ENCODE measurements at places on chromosomes 11 and 22. TPM values are rescaled to one million over a fixed set of nuclear protein-coding genes. Genes with fewer than 3 reads are reported as not detected.

Gene SYT12
- not detected for total RNA-seq

Gene CDC45
- 65.7 TPM for total RNA-seq

DNA sequence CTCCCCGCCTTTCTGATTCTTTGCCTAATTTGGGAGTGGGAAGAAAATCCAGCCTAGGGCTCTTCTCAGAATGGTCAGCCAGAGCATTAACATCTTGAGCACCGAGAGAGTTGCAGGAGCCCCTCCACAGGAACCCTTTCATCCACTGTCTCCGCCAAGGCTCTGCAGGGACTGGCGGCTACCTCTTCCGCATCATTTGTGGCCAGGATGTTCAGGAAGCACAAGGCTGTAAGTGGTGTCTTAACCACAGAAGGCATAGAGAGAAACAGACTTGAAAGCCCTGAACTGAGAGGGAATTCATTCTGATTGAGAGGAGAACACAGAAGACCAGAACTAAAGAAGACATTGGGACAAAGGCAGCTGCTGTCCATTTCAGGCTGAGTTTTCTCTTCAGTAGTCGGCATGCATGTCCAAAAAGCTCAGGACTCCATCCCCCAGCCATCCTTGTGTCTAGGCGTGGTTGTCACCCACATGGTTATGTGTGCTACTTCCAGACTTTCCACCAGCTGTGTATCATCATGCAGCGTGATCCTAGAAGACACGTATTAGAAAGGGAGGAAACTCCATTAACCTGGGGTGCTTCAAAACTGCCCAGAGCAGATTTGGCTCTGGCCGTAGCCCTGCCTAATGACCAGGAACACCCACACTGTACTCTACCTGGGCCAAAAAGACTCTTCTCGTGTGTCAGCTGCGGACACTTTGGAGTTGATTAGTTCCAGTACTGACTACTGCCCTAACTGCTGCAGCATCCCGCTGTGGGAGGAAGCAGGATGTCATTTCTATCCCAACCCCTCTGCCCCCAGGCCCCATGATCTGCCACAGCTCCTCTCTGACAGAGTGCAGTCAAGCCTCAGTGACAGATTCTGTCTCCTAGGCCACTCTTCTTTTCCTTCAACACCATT is 725.1 kb downstream of the NTM start:
- no peak for DNase-seq

GRCh38 chr22:39308614-39309363 is 10.6 kb downstream of the RPL3 start:
- DNase-seq, result no peak

Gene SLC22A25
- total RNA-seq, result not detected

GRCh38 chr22:44907765-44908737 is 101.8 kb downstream of the PHF21B start:
- DNase-seq, result no peak

Gene TMPRSS13
- total RNA-seq, result 1.5 TPM

Gene CHST1
- not detected for total RNA-seq

- no peak for DNase-seq
These were observed 88.0 kb upstream of the E2F8 start for GRCh38 chr11:19328586-19329311.

- peak; percentile 6 for DNase-seq
These were observed 28.2 kb downstream of the LRRC32 start for GRCh38 chr11:76642341-76642740.

Gene PGA4
- total RNA-seq, result not detected

DNA sequence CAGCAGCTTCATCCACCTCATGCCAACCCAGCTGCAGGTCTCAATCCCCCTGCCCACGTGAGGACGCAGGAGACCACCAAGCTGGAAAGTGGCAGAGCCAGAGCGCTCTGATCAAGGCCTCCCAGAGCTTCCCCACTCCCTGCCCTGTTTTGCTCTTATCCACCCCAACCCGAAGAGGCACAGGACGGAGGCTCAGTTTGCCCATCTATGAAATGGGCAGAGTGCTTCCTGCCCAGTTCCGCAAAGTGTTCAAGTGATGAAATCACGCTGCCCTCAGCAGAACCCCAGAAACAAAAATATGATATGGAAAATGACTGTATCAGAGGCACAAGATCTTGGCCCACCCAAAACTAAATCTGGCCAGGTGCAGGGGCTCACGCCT is 7.9 kb downstream of the LGALS2 start:
- DNase-seq, result no peak

Measured in activated CD4-positive, alpha-beta T cell treated with anti-CD3 and anti-CD28 coated beads, Interleukin-2, amount 10 ng/mL, durations not matched to agents 7 days and 5 days (primary cell).